Stimulated activated CD8-positive, alpha-beta memory T cell treated with anti-CD3 and anti-CD28 coated beads, Interleukin-7, amount 100 ng/mL, for 48 hours (primary cell): ENCODE measurements at places on chromosomes 2 and 18.

DNA sequence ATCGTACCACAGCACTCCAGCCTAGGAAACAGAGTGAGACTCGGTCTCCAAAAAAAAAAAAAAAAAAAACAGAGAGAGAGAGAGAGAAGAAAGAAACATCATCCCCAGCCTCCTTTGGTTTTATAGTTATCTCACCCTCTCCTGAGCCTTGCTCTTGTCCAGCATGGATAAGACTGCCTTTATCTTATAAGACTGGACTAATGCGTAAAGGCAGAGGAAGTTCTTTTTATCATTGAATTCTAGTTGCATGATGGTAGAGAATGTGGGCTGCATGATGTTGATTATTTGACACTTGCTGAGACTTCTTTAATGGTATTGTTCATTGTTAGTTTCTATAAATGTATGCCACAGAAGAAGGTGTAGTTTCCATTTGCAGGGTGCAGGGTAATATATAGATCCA lies 124.4 kb downstream of the ZBTB7C start:
- no peak for DNase-seq

DNA sequence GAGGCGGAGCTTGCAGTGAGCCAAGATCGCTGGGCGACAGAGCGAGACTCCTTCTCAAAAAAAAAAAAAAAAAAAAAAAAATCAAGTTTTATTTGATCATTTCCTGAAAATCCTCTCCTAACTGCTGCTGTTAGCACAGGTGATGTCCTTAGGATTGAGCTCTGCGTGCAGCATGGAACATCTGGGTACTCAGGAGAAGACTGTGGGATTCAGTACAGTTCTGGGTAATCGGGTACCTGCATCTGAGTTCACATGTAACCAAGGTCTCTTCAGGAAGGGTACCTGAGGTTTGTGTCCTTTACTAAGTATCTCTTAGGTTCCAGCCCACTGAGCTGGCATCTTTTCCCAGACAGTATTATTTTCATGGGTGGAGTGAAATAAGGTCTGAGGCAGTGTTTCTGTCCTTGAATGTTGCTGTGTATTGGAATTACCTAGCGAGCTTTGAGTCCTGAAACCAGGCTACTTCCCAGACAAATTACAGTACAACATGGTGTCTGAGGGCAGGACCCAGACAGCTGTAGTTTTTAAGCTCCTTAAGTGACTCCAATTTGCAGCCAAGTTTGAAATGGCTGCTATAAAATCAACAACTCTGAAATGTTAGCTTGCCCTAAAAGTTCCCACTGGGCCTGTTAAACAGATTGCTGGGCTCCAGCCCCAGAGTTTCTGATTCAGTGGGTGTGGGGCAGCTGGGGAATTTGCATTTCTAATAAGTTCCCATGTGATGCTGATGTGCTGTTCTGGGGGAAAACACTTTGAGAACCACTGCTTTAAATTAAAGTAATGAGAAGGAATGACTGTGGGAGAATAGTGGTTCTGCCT lies 120.5 kb downstream of the PMAIP1 start:
- no peak for DNase-seq

- no peak for DNase-seq
Measured at GRCh38 chr2:175838979-175839378, 163.1 kb downstream of the LNPK start.

- no peak for DNase-seq
Measured at GRCh38 chr2:19673213-19673791, 228.5 kb downstream of the TTC32 start.

DNA sequence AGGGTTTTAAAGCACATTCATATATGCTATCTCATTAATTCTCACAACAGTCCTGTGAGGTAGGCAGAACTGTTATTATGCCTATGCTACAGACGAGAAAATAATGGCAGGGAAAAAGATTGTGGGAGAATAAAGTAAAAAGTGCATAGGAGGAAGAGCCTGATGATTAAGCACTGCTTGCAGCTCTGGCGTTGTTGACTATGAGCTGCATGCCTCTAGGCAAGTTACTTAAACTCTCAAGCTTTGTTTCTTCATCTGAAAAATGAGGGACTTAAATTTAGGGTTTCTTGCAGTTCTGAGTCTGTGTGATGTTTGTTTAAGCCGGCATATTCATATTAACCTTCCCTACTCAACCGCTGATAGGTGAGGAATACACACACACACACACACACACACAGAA lies 51.6 kb upstream of the RAPH1 start:
- DNase-seq = no peak
